Endodermal cell (in vitro differentiated cells): ENCODE measurements at places on chromosomes 2 and 18.

DNA sequence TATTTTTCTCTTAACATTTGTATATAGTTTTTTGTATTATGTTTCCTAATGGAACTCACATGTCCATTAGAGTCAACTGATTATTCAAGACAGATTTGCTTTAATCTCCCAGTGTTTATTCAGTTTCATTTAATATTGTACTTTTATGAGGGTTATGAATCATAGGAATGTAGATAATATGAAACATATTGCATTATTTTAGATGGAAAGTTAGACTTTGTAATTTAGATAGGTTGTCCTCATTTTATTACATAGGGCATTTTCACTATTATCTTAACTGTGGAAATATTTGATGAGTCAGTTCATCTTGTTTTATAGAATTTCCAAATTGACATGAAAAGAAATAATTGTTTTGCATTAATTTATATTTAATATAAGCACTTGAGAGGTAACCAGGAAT is 240.8 kb downstream of the PLCL1 start:
- DNase-seq: no peak

GRCh38 chr18:26813043-26813442 is 52.5 kb downstream of the AQP4 start:
- peak; percentile 84 for DNase-seq

GRCh38 chr2:136010126-136010525 is 24.7 kb upstream of the DARS1 start:
- no peak for DNase-seq

GRCh38 chr2:169275696-169276444 is 86.5 kb downstream of the LRP2 start:
- no peak for DNase-seq
